ENCODE measurements at places on chromosomes 6 and 20. TPM values are rescaled to one million over a fixed set of nuclear protein-coding genes. Genes with fewer than 3 reads are reported as not detected.

GRCh38 chr6:11317885-11318771 is 85.7 kb upstream of the NEDD9 start:
- peak; percentile 99 for DNase-seq

DNA sequence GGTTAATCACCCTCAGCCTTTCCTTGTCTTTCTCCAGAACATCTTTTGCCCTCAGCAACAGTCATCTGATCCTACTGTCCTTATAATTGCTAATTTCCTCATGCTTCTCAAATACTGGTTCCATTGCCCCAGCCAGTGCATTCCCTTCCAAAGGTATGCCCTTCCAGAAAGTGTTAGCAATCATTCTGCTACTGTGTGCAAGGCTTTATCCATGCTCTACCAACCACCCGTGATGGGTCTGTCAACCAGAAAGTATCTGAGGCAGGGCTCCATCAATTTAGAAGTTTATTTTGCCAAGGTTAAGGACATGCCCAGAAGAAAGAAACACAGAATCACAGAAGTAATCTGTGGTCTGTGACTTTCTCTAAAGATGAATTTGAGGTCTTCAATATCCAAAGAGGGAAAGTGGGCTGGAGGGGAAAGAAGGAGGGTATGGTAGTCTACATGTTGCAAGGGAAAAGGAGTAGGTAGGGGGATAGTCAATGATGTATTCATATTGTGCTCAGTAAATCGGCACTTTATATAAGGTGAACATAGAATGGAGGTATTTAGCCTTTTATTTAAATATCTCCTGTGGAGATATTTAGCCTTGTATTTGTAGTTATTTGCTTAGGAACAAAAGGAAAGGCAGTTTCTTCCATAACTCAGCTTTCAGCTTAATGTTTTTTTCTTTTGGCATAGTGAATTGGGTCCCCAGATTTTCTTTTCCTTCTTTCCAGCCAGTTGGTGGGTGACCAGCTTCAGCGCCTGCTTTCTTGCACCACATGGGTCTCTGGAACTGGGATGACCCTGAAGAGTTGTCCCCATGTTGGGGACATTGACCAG is 35.2 kb upstream of the PAQR8 start:
- DNase-seq, result no peak

- DNase-seq, result no peak
Observed at GRCh38 chr6:165274611-165275010, 34.8 kb downstream of the C6orf118 start.

Gene HLA-DRB5
- not detected for total RNA-seq

Gene SYNDIG1
- not detected for total RNA-seq

DNA sequence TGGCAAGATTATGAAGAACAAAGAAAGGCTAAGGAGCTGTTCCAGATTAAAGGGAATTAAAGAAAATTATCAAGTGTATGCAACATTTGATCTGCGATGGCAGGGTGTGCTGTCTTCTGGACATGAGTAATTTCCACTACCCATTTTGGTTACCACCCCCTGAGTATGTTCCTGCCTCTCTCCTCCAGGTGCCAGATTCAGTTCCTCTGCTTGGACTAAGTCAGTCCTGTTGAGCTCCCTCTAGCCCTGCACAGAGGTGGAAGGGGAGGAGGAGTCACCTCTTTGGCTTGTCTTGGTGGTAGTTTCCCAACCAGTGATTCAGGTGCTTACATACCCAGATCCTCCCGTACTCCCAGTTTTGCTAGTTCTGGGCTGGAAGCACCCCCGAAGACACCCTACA is 22.2 kb upstream of the SNRPB2 start:
- DNase-seq, result no peak

Gene DEF6
- total RNA-seq, result 2.1 TPM

Gene BACH2
- total RNA-seq, result 1.2 TPM

DNA sequence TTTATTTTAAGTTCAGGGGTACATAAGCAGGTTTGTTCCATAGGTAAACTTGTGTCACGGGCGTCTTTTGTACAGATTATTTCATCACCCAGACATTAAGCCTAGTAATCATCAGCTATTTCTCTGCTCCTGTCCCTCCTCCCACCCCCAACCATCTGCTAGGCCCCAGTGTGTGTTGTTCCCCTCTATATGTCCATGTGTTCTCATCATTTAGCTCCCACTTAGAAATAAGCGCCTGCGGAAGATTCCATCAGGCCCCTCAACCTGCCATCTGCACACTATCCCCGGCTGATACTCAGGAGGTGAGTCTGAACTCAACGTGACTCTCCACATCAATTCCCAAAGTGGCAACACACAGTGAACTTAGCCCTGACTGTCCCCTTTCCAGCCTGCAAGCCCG is 228.0 kb upstream of the SYNDIG1 start:
- no peak for DNase-seq

Gene LRP11
- 16.8 TPM for total RNA-seq

DNA sequence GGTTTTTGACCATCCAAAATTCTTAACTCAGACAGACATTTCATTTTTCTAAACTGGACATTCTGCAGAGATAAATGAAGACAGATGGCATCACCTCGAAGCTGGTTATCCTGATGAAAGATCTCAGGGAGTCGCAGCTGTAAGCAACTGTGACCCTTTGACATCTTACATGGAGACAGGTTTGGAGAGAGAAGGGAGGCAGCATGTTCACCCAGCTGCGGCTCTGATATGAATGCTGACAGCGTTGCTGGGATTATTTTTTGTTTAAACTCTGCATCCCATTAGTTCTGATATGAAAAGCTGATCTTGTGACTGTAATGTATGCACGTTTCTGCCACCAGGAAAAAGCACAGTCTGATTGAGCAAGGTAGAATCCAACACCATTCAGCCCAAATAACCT is 89.4 kb downstream of the C6orf118 start:
- no peak for DNase-seq

DNA sequence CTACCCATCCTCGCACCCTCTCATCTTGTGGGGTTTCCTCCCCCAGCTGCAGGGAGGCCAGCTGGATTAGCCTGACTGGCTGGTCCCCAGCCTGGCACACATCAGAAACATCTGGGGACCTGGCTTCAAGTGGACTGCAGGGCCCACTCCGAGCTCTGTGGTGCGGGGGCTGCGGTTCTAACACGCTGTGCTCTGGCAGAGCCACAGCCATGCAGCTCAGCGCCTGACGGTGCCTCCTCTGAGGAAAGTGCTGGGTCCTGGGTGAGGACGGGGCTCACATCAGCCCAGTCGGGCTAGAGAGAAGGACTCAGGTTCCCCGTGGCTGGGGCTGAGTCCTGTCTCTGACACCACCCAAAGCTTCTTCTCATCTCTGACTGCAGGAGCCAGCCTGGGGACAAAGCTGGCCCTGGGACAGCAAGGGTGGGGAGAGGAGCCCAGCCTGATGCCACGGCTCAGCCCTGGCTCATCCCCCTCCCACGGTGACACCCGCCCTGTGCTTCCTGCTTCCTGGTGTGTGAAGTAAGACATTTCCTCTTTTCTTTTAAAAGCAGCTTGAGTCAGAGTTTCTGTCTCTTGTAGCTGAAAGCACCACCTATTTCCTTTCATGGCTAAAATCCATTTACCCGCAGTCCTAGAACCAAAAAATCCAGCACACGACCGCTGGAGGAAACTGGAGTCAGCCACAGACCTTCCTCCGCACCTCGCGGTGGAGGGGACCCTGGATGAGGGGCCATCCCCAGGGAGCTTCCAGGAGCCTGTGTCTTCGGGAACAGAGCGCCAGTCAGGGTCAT is 127.4 kb upstream of the AFDN start:
- DNase-seq, result peak; percentile 44

DNA sequence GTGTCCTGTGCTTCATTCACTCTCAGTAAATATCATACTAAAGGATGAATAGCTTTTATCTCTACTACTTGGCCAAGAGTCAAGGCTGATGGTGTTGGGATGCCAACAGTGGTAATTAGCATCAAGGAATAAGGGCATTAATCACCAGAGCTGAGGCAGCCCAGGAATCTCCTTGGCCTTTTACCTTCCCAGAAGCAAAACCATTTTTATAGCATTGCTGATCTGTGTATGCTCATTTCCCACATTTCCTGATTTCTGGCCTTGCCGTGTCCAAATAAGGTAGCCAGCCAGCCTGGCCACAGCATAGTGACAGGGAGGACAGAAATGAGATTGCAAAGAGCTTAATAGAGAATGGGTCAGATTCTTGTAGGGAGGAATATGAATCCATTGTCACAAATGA is 76.7 kb upstream of the FOXO3 start:
- DNase-seq, result no peak

GRCh38 chr20:10940941-10941340 is 267.1 kb upstream of the JAG1 start:
- no peak for DNase-seq

Gene MMP24
- total RNA-seq, result 6.5 TPM

GRCh38 chr6:159047891-159048685 is 3.3 kb upstream of the TAGAP start:
- DNase-seq, result no peak

DNA sequence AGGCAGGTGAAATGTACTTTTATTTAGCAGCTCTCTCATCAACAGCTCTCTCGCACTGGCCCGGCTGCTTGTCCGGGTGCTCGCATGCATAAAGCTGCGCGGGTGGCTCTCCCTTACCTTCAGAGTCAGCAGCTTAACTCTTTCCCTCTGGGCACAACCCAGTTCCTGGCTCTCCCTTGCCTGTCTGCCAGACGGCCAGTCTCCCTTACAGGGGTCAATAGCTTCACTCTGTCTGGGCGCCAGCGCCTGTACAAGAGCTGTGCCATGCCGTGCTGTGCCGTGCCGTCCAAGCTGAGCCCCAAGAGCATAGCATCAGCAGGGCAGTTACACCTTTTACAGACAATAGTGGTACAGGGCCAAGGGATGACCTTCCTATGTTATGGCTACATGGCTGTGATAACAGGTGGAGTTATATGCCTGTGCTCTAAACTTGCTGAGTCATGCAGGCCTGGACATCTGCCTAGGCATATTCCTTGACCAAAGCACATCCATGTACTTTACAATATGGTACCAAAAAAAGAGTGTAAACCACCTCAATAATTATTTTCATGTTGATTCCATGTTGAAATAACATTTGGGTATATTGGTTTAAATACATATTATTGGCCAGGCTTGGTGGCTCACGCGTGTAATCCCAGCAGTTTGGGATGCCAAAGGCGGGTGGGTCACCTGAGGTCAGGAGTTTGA is 47.9 kb downstream of the BLTP3A start:
- no peak for DNase-seq

DNA sequence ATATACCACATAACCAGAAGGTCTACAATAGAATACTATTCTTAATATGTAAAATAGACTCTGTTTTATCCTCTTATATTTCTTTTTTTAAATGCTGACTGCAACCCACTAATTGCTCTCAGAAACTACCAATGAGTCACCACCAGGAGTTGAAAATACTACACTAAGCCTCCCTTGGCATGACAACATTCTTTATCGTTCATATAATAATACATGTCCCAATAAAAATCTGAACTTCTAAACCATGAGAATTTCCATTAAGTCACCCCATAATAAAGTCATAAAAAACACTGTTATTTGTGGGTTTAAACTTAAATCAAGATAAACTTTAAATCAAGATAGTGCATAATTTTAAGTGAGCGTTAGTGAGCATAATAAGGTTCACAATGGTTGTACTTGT is 4.2 kb downstream of the HACE1 start:
- DNase-seq, result no peak

GRCh38 chr20:11368965-11369711 is 548.6 kb upstream of the BTBD3 start:
- no peak for DNase-seq

GRCh38 chr20:51059862-51060261 is 37.0 kb upstream of the KCNG1 start:
- DNase-seq, result no peak

Gene FLOT1
- 105 TPM for total RNA-seq

Gene TFAP2D
- not detected for total RNA-seq

Gene FGD2
- not detected for total RNA-seq

Gene MATN4
- total RNA-seq, result not detected

- peak; percentile 78 for DNase-seq
Observed at GRCh38 chr6:27478706-27479318, 5.9 kb upstream of the ZNF184 start.

DNA sequence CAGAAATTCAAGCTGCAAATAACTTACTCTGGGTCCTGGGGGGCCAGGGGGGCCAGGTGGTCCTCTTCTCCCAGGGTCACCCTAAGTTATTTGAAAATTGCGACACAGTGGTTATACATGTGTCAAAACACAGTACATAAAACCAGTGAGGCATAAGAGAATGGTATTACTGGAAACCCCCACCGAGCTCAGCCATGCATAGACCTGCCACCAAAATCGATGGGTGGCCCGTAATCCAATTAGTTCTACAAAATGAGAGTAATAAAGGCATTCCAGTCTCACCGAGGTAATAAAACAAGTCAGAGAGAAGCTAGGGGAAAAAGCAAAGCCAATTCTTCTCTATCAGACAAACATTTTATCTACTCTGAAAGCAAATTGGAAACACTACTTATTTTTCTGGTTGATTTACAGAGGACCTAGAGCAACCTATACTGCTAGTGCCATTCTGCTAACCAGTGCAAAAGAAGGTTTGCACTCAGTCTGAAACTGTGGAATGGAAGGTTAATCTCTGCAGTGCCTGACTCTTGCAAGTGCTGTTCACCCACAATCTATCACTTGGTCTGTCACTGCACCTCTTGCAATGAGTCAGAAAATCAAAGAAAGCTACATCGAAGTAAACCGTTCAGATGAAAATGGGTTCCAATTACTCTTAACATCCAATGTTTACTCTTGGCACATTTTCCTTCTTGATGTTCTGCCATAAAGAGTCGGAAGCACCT is 32.4 kb downstream of the COL9A1 start:
- DNase-seq, result no peak

DNA sequence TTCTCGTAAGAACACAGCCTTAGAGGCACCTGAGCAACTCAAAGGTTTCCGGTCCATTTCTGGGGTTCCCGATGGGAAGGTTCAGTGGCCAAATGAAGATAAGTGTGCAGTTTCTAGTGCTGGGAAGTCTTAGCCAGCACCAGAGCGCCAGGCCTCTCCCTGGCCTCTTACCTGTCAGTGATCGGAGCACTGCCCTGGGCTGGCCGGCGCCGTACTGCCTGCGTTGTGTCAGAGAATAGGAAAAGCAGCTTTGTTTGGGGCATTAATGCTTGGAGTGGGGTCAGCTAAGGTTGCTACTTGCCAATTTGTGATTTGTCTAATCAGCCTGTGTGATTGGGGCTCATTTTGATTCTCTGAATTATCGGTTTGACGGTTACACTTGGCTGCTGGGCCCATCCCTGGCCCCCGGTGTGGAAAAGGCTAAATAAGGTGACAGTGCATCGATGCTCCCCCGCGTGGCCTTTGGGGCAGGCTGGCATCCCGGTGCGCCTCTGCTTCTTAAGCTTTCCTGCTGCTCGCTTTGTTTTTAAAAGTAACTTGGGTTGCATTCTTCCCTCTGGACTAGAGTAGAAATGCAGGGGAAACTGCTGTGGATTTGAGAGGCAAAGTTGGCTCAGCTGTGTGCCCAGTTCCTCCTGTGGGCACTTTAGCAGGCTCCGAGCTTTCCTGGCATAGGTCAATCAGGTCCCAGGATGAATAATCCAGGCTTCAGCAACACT is 51.8 kb downstream of the TCP11 start:
- no peak for DNase-seq

- DNase-seq, result no peak
Observed at GRCh38 chr6:141700819-141701218, 431.9 kb upstream of the GJE1 start.

- DNase-seq, result no peak
Observed at GRCh38 chr20:24745206-24745605, 203.9 kb upstream of the CST7 start.

- no peak for DNase-seq
Observed at GRCh38 chr6:53496797-53497375, 48.0 kb downstream of the GCLC start.

Gene MLN
- not detected for total RNA-seq

Data from glomerular endothelial cell (primary cell).